NCI-H1436 treated with DMSO at 0.1 percent for 48 hours (cell line): ENCODE measurements at places on chromosomes 5 and 9.

- DNase-seq, result no peak
Measured at GRCh38 chr5:14868771-14869170, 2.8 kb downstream of the ANKH start.

DNA sequence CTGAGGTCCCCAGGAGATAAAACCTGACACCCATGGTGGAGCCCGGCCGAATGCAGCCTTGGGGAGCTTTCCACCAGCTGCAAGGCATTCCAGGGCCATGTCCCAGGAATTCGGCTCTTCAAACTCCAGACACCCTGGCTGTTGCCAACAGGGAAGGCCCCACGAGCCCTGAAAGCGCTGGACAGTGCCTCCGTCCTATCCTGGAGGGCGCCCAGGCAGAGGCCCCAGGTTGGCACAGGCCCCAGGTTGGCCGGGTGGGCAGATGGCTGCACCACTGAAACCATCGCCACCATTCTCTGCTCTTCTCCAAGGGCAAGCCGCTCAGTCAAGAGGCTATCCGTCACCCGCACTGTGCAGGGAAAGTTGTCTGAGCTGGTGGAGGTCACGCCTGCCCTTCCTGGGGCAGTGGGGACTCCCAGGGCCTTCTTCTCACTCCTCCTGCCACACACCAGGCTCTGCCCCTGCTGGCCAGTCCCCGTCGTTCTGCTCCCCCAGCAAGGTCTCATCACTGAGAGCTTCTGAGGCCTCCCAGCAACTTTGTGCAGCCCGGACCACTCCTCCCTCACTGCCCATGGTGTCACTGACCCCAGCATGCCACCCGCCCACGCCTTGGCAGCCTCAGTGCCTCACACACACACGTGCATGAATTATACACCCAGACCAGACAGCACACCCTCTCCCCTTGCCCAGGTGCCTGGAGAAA lies 21.2 kb downstream of the SLC6A3 start:
- DNase-seq, result no peak

DNA sequence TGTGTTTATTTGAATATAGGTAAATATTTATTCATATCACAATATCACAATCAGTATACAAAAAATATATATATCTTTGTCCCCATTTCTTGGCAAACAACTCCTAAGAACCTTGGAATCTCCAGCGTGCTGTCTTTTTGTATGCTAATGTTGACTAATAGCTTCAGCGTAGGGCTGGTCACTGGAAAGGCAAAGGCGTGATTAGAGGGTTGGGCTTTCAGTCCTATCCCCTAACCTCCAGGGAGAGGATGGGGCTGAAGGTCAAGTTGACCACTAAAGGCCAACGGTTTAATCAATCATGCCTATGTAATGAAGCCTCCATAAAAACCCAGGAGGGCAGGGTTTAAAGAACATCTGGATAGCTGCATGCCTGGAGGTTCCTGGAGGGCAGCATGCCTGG lies 79.6 kb upstream of the BNC2 start:
- no peak for DNase-seq

- DNase-seq, result no peak
Measured at GRCh38 chr9:121207371-121207940, 5.8 kb upstream of the RAB14 start.

DNA sequence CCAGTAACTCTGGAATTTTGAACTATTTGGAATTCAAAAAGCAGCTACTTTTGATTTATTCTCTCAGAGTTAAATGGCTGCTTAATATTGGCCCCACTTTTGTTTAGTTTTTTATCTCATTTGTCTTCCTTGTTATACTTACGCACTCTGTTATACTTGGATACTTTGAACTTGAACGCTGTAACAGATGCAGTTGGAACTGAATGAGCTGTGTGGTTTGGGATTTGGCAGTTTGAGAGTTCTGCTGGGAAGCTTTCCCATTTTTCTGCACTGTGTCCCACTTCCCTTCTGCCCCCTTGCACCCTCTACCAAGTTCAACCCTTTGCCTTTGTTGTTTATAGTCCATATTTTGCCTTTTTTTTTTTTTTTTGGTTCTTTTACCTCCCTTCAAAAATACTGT lies 3.8 kb downstream of the RHOBTB3 start:
- DNase-seq, result no peak

- DNase-seq, result no peak
Measured at GRCh38 chr5:29963956-29964355, 1229.5 kb upstream of the CDH6 start.

- DNase-seq, result no peak
Measured at GRCh38 chr5:72408127-72408526, 88.0 kb downstream of the PTCD2 start.

GRCh38 chr5:83913593-83913992 lies 192.9 kb upstream of the HAPLN1 start:
- DNase-seq, result no peak

DNA sequence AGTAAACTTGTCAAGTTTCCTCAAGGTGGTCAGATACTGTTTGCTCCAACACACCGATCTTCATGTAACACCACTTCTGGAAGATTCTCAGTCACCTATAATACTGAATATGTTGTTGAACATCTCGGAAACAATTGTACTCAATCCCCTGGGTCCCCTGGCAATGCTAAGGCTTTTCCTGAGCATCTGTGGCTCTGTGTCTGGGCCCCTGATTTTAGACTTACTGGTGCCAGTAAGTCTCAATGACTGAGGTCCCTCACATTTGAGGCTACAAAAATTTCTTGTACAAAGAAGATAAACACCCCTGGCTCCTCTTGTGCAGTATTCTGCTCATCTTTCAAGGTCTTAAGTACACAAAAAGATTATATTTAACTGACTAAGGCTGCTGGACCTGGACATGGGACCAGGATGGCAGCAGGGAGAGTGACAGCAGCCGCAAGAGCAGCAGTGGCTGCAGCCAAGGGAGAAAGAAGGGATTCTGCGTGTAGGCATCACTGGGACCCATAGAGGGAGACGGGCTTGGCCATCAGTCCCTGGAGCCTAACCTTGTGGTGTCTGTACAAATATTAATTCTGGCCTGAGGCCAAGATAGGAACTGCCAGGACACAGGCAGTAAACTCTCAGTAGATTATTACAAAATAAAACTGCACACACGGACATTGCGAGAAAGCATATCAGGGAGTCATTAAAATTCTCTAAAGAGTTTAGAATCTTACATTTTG lies 49.0 kb upstream of the TNPO1 start:
- DNase-seq, result no peak

DNA sequence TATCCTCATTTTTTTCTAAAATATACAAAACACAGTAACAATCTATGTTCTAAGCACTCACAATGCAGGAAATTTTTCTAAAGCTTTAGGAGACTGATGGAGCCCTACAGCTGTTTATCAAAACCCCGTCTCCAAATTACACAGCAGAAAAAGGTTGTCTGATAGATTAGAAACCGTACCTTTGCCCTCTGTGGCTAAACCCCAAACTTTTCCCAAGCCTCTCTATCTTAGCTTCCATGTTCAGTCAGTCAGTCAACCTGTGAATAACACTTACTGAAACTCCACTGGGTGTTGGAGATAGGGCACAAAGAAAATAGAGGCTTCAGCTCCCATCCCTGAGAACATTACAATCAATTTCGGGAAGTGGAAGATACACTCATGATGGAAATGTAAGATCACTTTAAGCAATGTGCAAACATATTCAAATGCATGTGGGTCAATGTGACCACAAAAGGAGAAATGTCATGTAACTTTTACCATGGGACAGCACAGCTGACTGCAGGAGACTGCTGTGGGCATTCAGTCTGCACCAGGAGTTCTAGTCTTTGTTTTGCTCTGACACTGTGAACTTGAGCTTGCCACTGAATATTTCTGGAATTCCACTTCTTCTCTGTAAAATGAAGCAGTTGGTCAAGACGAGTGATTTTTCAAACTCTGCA lies 279.5 kb upstream of the PIK3R1 start:
- no peak for DNase-seq

DNA sequence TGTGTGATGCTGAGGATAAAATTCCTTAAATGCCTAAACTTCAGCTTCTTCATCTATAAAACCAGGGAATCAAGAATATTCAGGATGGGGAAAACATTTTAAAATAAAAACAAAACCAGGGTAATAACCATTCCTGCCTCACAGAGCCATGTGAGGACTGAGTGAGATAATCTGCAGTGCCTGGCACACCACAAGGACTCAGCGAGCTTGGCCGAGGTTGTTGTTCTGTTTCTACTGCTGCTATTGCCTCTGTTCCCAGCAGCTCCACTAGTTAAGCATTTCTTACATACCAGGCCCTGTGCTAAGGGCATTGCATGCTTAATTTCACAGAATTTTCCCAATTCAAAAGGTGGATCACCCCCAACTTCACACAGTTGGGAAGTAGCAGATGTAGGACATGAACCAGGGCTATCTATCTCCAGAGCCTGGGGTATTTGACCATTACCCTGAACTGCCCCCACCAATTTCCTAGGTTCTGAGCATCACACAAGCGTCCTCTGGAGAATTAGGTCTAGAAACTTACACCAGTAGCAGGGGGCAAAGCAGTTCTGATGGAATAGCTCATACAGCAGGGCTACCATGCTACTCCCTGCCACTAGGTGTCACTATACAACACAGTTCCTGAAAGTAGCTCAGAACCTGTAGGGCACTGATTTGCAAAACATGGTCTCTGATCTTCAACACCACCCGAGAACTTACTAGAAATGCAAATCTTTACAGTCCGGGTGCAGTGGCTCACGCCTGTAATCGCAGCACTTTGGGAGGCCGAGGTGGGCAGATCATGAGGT lies 74.3 kb downstream of the LRSAM1 start:
- no peak for DNase-seq

- DNase-seq, result no peak
Measured at GRCh38 chr9:68949271-68950000, 64.5 kb downstream of the PRKACG start.

DNA sequence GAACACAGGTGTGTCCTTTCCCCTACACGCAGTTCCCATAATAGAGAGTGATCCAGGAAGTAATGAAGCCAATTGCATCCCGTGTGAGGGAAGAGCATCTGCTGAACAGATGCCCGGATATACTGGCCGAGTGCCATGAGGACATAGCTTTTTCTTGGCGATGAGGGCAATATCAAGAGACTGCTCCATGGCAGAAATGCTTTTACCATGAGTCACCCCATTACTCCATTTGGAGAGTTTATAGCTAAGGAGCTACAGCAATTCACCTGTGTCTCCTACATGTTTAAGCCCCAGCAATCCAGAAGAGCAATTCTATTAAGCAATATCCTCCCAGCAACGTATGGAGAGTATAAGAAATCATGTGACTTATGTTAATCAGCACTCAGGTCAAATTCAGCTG lies 222.0 kb upstream of the KLF4 start:
- no peak for DNase-seq

DNA sequence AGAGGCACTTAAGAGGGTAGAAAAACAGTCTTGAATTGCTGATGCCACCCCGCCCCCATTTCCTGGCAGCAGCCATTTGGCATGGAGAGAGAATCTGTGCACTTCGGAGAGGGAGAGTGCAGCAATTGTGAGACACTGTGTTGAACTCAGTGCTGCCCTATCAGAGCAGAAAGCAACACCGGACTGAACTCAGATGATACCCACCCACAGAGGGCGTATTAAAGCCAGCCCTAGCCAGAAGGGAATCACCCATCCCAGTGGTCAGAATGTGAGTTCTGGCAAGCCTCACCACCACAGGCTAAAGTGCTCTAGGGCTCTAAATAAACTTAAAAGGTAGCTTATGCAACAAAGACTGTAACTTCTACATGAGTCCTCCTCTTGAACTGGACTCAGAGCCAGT lies 88.4 kb upstream of the RGS7BP start:
- DNase-seq, result no peak

DNA sequence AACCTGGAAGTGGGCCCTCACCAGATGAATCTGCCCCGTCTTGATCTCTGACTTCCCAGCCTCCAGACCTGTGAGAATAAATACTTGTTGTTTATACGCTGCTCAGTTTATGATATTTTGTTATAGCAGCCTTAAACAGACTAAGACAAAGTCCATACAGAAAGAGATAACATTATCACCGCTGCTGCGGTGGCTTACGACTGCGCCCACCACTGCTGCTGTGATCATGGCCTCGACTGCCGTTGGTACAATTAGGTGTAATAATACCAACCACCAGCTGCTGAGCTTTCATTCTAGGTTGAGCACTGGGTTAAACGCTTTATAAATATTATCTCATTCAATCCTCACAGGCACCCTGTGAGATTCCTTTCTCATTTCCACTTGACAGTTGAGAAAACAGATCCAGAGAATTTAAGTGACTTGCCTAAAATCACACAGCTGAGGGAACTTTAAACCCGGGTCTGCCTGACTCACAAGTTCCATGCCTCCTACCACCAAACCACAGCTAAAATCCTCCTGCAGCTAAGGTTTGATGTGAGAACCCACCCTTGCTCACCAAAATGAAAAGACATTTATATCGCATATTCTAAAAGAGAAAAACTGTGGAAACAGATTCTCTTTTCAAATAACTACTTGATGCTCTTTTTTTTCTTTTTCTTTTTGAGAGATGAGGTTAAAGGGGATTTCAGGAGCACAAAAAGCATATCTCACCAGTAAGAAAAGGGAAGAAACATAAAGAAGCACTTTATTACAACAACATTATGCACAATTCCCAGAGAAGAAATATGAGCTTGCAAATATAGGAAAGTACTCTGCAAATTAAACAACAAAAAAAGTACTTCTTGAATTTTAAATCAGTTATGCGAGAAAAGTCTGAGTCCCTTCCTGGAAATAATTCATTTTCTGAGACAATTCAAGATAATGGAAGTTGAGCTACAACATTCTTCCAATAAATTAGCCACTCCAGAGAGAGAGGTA lies 23.9 kb downstream of the GOLM1 start:
- DNase-seq, result no peak

- no peak for DNase-seq
Measured at GRCh38 chr5:35668794-35669193, 51.1 kb downstream of the SPEF2 start.

DNA sequence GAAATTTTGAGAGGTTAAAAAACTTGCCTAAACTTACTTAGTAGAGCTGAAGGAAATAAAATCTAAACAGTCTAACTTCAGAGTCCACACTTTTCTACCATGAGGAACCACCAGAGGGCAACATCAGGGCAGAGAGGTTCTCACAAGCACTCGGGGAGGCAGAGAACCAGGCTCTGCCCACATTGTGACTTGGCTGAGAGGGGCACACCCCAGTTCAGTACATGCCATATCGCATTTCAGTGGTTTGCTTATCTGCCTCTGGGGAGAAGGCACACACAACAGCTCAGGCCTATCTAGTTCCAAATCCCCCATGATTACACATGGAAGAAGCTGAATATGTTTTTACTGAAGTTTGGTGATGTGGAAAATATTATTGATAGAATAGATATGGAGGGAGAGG lies 49.2 kb downstream of the EQTN start:
- DNase-seq, result peak; percentile 32
